Progenitor cell of endocrine pancreas (in vitro differentiated cells): ENCODE measurements at places on chromosomes 1 and 21. TPM values are rescaled to one million over a fixed set of nuclear protein-coding genes. Genes with fewer than 3 reads are reported as not detected.

Gene INAVA
- total RNA-seq: 82.9 and 84.2 TPM in 2 replicates

DNA sequence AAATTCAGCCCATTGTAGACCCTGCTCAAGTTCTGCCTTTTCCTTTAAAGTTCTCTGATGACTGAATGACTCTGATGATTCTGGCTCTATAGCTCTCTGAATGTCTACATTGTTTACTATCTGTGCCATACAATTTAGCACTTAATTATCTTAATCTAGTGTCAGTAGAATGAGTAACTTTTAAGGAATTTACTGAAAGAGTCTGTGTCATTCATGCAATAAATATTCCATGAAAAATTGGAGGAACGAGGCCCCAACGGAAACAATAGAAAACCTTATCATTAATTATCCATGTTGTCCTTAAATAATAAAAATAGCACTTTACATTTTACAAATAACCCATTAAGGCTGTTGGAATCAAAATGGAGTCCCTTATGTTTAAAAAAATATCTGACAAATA lies 77.8 kb downstream of the SLC44A5 start:
- DNase-seq: no peak

- no peak for DNase-seq
These were observed 26.9 kb downstream of the CD244 start for GRCh38 chr1:160835751-160836150.

GRCh38 chr1:153977250-153978240 lies at the start of gene JTB:
Gene JTB, minus strand, starts transcription at chr1:153977674. Its CDS starts 422 bp downstream, at chr1:153977252.
- peak; percentile 66 for DNase-seq

GRCh38 chr1:53267761-53268160 lies 29.4 kb upstream of the MAGOH start:
- no peak for DNase-seq
